ENCODE measurements at places on chromosomes 6 and 20.

DNA sequence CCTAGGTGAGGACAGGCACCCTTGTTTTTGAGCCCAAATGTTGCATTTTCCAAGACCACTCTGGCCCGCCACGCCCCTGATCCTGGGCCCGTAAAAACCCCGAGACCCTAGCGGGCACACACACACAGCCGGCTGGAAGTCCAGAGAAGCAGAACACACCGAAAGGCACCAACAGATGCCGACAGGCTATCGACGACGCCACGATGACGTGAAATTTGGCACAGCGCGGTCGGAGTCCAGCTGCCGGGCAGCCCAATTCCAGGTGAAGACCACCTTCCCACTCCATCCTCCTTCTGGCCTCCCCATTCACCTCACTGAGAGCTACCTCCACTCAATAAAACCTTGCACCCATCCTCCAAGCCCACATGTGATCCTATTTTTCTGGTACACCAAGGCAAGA is 34.0 kb upstream of the PNPLA1 start:
- DNase-seq, result no peak

- DNase-seq, result peak; percentile 81
Observed at GRCh38 chr6:31897612-31898382, at the start of gene EHMT2. Gene EHMT2, minus strand, starts transcription at chr6:31897698. Its CDS starts 21 bp downstream, at chr6:31897677.

GRCh38 chr6:117960877-117961276 is 53.8 kb downstream of the SLC35F1 start:
- no peak for DNase-seq

DNA sequence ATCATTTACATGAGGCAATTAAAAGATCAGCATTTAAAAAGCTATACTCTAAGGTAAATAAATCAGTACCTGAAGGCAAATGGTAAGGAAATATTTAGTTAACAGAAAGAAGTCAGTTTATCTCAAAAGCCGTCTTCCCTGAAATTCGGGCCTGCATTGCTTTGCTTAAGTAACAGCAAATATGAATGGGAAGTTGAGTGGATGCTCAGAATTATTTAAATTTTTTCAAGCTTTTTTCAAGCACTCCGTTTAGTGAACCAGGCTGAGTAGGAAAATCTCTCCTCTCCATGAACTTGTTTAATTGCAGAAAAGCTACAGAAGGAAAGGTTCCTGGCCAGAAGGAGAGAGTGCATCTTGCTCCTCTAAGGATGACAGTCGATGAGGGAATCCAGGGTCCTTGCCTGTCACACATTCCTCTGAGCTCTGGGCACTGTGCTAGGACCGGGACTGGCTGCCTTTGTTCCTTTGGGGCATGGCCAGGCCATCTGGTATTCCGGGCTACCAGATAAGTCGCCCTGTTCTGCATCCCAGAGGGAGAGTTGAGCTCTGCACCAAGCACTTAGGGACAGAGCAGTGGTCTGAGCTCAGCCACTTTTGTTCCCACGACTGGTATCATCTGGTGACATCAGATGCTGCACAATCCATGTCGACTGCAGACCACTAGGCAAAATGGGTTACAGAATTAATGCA is 77.6 kb downstream of the RIN2 start:
- no peak for DNase-seq

GRCh38 chr6:122801397-122801796 is 12.3 kb downstream of the SMPDL3A start:
- DNase-seq, result no peak

GRCh38 chr20:32205110-32205842 is 2.3 kb downstream of the PLAGL2 start:
- DNase-seq, result no peak

DNA sequence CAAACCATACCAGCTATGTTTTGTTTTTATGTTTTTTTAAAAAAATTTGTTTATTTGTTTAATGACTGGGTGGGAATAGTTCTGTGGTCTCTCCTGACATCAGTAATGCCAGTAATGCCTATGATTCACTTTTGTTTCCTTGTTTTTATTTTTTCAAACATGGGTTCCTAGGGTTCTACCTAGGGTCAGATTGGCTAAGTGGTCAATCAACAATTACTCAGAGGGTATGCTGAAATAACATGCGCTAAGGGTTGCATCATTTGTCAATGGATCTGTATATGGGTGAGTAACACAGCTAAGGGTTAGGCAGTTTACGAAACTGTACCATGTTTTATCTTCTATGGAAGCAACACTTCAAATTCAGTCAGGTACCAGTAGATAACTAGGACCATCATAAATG is 583.8 kb upstream of the GJE1 start:
- DNase-seq, result no peak

DNA sequence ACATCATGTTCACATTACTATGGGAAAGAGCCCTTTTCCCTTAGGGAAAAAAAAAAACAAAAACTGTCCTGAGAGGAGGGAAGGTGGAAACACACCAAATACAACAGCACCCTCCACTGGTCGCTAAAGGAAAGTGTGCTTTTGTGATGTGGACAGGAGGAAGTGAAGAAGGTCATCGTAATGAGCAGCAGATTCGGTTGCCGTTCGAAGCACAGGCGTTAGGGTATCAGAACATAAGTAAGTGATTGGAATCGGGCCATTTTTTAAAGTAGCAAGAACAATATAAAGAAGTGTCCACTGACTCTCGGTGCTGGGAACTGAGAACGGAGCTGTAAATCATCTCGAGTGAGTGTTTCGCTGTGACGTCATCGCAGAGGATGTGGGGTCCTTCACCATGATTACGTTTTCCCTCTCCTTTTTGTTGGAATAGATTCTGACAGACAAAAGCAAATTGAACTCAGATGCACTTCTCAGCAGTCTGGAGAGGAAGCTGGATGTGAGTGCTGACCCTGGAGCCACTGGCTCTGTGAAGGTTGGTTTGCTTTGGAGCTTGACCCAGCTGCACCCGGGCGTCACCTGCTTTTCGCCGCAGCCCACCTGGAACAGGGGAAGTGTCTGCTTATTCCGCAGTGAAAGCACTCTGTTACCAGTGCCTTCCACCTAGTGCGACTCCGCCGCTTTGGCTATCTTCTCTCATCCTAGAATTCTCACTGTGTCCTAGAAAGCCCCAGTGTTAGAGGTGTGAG is 203.6 kb upstream of the GMDS start:
- DNase-seq, result no peak

- no peak for DNase-seq
Observed at GRCh38 chr20:53321596-53321995, 272.0 kb downstream of the ZNF217 start.

DNA sequence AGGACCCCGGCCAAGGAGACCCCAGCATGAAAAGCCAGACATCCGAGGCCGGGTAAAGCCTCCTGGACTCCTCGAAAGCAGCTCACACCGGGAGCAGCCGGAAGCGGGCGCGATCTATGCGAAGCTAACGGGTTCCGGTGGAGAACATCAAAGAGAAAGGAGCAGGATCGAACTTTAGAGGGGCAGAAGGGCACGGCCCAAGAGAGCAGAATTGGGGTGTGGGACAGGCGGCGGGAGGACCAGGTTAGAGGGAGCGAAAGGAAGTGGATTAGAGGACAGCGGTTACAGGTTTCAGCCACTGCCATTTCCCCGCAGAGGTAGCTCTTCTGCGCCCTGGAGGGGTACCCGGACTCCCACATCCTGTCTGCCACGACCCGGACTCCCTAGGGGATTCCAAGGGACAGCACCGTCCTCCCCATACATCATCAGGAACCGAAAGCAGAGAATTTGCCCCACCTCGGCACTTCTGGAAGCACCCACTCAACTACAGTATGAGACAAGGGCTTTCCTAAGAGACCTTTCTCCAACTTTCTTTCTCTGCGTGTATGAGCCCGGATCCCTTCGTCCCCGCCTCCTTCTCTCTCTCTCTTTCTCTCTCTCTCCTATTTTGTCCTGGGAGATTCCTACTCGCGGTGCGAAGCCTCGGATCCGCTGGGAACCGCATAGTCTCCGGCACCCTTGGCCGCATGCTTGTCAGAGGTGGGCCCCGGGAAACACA is 507 bp upstream of the VGLL2 start:
- DNase-seq, result no peak

- no peak for DNase-seq
Observed at GRCh38 chr6:156839129-156839528, 62.0 kb downstream of the ARID1B start.

- no peak for DNase-seq
Observed at GRCh38 chr6:32371229-32371628, 474 bp downstream of the TSBP1 start.

GRCh38 chr6:95487817-95488216 is 89.5 kb upstream of the MANEA start:
- no peak for DNase-seq

DNA sequence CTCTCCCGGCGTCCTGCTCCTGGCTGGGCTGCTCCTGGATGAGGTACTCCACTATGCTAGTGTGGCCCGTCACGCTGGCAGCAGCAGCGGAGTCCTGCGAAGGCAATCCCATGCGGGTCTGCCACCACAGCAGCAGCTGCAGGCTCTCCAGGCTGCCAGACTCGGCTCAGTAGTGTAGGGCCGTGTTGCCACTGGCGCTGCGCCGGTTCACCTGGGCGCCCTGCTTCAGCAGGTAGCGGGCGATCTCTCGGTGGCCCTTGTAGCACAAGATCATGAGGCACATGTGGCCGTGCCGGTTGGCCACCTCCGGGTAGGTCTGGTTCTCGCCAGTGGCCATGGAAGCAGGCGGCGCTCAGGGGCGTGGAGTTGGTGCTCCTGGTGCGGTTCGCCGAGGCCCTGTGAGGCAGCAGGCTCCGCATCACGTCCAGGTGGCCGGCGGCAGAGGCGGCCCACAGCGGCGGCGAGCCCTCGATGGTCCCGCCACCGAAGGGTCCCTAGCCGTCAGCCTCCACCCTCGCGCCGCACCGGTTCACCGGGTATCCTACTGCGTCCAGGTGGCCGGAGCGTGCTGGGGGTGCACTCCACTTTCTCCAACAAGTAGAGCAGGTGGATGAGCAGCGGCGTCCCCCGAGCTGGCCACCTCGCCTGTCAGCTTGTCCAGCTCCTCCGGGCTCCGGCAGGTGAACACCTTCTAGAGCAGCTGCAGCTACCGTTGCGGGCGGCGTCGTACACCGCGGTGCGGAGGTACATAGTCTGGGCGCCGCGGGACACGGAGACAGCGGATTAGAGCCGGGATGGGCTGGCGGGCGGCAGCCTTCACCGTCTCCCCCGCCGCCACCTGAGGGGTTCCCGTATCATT is 19.8 kb downstream of the RFPL4B start:
- no peak for DNase-seq

- no peak for DNase-seq
Observed at GRCh38 chr6:168865-169455, 123.3 kb upstream of the DUSP22 start.

GRCh38 chr6:157893238-157893637 is 70.2 kb downstream of the SNX9 start:
- DNase-seq, result peak; percentile 46

- DNase-seq, result no peak
Observed at GRCh38 chr6:83978324-83978734, 55.2 kb upstream of the MRAP2 start.

- no peak for DNase-seq
Observed at GRCh38 chr6:369559-370431, 21.8 kb upstream of the IRF4 start.

DNA sequence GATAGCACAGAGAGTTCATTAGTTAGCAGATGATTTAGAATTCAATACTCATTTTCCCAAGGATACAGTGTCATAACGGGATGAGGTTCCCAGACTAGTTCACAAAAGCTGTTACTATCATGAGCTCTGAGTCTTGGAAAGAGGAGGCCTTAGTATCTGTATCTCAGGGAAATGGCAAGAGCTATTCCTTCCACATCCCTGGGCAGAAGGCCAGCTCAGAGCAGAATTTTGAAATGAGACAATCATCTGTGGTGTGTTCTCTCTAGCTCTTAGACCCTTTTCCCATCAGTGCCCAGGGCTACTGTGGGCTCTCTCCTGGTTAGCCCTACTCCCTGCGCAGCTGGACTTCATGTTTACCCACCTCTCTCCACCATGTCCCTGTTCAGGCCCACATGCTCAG is 64.5 kb downstream of the JAG1 start:
- no peak for DNase-seq

DNA sequence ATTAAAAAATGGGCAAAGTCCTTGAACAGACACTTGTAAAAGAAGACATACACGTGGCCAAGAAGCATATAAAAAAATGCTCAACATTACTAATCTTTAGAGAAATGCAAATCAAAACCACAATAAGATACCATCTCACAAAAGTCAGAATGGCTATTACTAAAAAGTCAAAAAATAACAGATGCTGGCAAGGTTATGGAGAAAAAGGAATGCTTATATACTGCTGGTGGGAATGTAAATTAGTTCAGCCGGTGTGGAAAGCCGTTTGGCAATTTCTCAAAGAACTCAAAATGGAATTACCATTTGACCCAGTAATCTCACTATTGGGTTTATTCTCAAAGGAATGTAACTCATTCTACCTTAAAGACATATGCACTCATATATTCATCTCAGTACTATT is 166.6 kb downstream of the KHDC1L start:
- no peak for DNase-seq

DNA sequence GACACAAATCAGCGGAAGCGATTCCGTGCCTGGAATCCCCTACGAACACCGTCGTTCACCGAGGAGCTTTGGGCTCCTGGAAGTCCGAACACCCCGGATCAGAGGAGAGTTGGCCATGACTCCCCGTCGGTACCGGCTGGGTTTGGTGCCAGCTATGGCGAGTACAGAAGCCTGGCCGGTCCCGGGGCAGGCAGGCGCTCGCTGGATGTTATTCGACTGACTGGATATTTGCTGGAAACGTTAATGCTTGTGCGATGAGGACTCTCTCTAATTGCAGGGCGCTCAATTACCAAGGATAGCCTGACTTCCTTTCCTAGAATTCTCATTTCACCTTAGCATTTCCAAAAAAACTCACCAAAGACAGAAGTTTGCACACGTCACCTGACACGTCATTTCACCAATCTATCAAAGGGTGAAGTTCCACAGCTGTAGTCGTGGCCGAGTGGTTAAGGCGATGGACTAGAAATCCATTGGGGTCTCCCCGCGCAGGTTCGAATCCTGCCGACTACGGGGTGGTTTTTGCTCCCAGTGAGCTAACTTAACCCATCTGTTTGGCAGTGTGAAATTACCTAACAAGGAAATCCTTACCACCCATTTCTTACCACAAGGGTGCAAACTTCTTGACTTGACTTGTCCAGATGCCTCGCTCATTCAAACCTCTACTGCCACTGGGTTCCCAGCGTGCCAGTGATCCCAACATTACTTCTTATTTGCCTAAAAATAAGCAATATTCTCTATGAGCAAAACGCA is 22.7 kb upstream of the ZNF184 start:
- DNase-seq, result peak; percentile 32

DNA sequence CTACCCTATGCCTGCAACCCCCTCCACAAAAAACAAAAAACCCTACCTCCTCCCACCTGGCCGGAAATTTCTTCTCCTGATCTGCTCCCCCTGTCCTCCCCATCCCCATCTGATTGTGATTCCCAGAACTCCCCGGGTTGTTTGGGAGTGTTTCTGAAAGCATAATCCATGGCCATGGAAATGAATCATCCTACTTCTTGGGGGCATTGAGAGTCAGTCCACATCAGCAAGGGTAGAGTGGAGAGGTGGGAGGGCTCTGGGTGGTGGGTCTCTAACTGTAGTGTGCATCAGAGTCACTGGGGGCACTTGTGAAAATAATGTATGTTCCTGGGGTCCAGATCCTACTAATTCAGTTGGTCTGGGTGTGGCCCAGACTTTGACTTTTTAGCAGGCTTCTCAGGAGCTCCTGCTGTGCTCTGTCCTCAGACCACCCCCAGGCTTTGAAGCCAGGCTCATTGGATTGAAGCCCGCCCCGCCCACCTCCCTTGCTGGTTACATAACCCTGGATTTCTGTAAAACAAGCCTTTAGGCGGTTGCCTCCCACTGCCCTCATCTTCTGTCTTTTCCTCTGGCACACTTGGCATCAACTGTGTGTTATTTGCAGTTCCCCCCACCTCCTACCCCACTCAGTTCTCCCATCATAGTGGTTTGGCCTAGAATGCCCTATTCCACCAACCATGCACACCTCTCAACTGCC is 10.5 kb downstream of the PIGT start:
- no peak for DNase-seq
